ENCODE measurements at places on chromosomes 3 and 15.

DNA sequence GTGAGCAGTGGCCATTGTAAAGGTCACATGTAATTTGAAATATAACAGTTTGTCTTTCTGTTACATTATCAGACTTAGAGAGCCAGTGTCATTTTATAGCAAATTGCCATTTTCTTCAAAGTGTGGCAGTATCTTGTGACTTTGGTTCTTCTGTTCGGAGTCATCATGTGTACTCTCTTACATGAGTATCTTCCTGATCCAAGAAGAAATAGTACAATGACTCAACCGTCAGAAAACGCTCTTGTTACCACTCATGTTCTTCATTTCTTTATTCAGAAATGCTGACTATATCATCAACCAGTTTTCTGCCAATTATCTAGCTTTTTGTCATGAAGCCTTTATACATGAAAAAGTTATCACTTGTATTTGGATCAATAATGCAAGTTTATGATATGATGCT lies 93.6 kb upstream of the CGNL1 start:
- H3K4me3 ChIP-seq, result peak overlapping the region; percentile 69
- ATAC-seq, result no peak
- peaks cover 7% of the 10 kb centered on the region for H3K36me3 ChIP-seq
- H3K4me1 ChIP-seq, result peaks cover 85% of the 10 kb centered on the region
- H3K27me3 ChIP-seq, result no peaks in the 10 kb centered on the region

DNA sequence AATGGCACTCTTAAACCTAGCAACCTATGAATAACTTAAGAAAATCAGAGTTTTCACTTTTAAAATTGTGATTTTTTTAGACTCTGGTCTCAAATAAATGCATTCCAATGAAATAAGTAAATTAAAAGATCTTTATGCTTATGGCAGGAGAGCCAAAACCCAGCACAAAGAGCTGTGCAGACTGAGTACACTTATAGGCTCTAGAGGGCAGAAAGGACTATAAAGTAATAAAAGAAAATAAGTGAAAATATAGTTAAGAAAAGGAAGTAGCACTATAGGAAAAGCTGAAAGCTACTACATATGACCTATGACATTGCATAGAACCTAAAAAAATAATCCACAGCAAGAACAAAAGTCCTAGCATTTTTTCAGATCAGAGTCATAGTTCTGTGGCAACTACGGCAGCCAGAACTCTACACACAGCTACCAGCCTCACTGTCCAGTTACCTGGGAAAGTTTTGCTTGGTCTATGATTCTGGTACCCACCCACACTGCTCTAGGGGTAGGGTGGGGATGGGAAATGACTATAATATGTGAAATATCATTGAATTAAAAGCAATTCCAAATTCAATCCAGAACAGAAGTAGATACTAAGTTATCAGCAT lies 30.5 kb downstream of the CLASP2 start:
- peaks cover 15% of the 10 kb centered on the region for H3K36me3 ChIP-seq
- no peak for ATAC-seq
- no peak overlapping the region for H3K27ac ChIP-seq
- H3K4me3 ChIP-seq, result no peak overlapping the region
- H3K27me3 ChIP-seq, result no peaks in the 10 kb centered on the region
- H3K4me1 ChIP-seq, result no peaks in the 10 kb centered on the region

DNA sequence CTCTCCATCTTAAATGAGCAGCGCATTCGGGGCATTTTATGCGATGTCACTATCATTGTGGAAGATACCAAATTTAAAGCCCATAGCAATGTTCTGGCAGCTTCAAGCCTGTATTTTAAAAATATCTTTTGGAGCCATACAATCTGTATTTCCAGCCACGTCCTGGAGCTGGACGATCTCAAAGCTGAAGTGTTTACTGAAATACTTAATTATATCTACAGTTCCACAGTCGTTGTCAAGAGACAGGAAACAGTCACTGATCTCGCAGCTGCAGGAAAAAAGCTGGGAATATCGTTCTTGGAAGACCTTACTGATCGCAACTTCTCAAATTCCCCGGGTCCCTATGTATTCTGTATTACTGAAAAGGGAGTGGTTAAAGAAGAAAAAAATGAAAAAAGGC lies 44.4 kb upstream of the RASA2 start:
- H3K4me1 ChIP-seq, result peaks cover 39% of the 10 kb centered on the region
- H3K27me3 ChIP-seq, result no peaks in the 10 kb centered on the region
- peaks cover 58% of the 10 kb centered on the region for H3K36me3 ChIP-seq
- H3K4me3 ChIP-seq, result no peak overlapping the region
- peak overlapping the region; percentile 82 for H3K27ac ChIP-seq

DNA sequence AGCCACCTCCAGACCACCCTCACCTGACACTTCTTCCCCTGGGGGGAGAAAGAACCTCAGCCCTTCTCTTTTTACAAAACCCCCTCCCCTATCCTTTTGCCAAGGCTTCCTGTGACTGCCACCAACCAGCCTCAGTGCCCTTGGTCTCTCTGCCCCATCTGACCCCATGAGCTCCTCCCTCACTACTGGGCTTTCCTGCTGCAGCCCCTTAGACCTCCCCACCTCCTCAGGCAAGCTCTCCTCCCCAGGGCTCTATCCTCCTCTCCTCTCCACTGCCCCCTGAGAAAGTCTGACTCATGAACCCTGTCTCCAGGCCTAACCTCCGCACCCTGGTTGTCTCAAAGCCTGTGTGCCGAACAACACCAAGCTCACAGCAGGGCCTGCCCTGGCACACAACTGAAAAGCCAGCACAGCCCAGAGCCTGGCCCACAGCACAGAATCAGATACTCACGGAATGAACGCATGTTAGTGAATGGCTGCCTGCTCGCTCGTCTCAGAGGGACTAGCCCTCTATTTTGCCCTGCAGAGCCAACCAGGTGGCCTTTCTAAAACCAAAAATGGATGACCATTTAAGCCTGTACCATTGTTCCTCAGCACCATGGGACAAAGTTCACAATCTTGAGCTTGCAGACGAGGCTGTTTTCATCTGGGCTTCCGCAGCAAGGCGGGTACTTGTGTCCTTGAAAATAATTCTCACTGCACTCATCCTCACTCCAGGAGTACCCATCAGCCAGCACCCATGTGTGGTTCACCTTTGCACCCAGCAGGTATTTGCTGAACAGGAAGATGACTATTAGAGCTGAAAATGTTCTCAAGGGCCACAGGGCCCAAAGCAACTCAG lies 1.7 kb downstream of the CHDH start:
- peaks cover 10% of the 10 kb centered on the region for H3K27me3 ChIP-seq
- ATAC-seq, result peak; percentile 19
- H3K36me3 ChIP-seq, result peaks cover 23% of the 10 kb centered on the region
- H3K27ac ChIP-seq, result peak overlapping the region; percentile 80
- H3K4me3 ChIP-seq, result peak overlapping the region; percentile 66
- H3K4me1 ChIP-seq, result peaks cover 41% of the 10 kb centered on the region

DNA sequence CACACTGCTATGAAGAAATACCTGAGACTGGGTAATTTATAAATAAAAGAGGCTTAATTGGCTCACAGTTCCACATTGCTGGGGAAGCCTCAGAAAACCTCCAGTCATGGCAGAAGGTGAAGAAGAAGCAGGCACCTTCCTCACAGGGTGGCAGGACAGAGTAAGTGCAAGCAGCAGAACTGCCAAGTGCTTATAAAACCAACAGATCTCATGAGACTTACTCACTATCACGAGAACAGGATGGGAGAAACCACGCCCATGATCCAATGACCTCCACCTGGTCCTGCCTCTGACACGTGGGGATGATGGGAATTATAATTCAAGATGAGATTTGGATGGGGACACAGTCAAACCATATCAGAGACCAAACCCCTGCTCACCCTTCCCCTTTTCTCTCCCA lies 75.0 kb downstream of the TRIM69 start:
- H3K27ac ChIP-seq, result no peak overlapping the region
- no peak for ATAC-seq
- no peaks in the 10 kb centered on the region for H3K36me3 ChIP-seq
- no peak overlapping the region for H3K4me3 ChIP-seq

DNA sequence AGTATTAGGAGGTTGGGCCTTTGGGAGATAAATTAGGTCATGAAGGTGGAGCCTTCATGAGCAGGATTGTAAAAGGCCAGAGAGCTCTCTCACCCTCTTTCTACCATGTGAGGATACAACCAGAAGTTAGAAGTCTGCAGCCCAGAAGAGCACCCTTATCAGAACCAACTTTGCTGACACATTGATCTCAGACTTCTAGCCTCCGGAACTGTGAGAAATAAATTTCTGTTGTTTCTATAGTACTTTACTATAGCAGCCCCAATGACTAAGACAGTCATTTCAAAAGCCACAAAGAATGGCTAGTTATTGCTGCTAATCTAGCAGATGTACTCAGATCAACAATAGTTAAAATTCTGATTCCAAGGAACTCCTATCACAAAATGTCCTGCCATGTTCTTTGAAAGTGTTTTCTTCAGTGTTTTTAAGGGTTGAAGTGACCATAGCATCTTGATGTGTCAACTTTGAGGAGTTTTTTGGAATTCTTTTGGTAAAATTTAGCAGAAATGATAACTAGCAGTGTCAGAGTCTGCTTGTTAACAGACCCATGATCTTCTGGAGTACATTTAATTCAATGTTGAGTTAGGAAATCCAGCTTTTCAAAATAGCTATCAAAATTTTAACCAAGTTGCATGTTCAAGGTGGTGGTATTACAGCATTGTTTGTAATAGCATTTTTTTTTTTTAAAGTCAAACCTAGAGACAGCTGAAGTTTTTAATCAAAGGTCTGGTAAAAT lies 10.3 kb downstream of the DZIP3 start:
- H3K4me1 ChIP-seq, result peaks cover 45% of the 10 kb centered on the region
- no peaks in the 10 kb centered on the region for H3K27me3 ChIP-seq
- H3K27ac ChIP-seq, result no peak overlapping the region
- H3K36me3 ChIP-seq, result no peaks in the 10 kb centered on the region

DNA sequence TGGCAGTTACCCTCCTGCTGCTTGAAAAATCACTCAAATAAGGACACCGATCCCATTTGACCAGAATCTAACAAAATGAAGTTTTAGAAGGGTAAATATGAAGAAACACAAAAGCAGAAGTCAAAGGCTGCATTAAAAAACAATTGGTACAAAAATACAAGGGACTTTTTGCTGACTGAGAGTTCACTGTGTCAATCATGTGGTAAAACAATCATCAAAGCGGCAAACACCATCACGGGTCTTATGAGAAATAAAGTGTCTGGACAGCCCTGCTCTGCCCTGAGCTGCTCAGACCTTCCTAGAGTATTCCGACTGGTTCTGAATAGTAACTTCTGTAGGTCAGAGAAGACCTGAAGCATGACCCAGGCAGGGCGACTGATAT lies 137.2 kb upstream of the RAD18 start:
- no peak for ATAC-seq
- no peak overlapping the region for H3K4me3 ChIP-seq
- no peaks in the 10 kb centered on the region for H3K4me1 ChIP-seq
- H3K27ac ChIP-seq, result no peak overlapping the region
- H3K36me3 ChIP-seq, result no peaks in the 10 kb centered on the region

DNA sequence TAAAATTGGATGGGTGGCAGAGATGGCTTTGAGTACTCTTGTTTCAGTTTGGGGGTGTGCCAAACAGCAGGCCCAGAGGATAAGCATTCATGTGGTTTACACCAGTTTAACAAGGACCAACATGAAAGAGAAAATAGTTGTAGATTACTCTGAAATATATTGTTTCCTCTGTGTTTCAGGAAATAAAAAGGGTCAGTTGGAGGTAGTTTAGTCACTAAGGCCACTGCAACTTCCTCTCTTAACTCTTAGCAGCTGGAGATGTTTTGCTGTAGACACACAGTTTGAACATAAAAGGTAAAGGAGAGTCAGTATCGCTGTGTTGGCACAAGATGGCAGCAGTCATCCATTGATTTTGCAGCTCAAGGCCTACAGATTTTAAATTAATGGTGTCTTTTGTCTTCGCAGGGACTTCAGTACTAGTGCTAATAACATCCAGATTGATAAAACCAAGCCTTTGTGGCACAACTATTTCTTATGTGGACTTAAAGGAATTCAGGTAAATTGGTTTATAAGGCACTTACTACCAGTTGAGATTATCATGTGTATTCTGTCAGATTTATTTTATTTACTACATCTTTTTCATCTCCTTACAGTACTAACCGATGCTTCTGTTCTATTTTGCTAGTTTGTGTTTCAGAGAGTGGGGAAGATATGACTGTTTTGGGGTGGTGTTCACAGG lies 65.5 kb downstream of the GALK2 start:
- H3K4me3 ChIP-seq, result no peak overlapping the region
- peaks cover 19% of the 10 kb centered on the region for H3K4me1 ChIP-seq
- peaks cover 40% of the 10 kb centered on the region for H3K36me3 ChIP-seq
- H3K27ac ChIP-seq, result no peak overlapping the region
- peak; percentile 54 for ATAC-seq
- H3K27me3 ChIP-seq, result no peaks in the 10 kb centered on the region

- H3K36me3 ChIP-seq, result no peaks in the 10 kb centered on the region
- H3K27ac ChIP-seq, result no peak overlapping the region
- no peak for ATAC-seq
Observed at GRCh38 chr15:60223176-60223575, 174.6 kb downstream of the ANXA2 start.

- peaks cover 12% of the 10 kb centered on the region for H3K4me1 ChIP-seq
- no peak overlapping the region for H3K27ac ChIP-seq
- no peaks in the 10 kb centered on the region for H3K27me3 ChIP-seq
- no peak overlapping the region for H3K4me3 ChIP-seq
- no peak for ATAC-seq
- no peaks in the 10 kb centered on the region for H3K36me3 ChIP-seq
Observed at GRCh38 chr15:50256188-50257041, 9.1 kb downstream of the HDC start.

DNA sequence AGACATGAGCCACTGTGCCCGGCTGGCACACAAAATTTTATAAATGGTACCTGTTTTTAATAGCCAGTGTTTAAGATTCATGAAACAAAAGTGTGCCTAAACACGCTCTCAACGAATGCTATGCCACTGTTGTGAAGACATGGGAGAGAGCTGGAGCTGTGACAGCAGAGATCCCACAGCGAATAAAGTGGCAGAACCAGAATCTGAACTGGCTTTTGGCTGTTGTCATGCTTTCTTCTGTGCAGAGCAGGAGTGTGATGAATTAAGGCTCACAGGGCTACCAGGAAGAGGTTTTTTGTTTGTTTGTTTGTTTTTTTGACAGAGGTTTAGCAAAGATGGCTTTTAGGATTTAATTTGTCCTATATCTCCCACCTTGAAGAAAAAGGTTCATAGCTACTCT lies 14.5 kb downstream of the PTPRG start:
- no peak for ATAC-seq
- no peak overlapping the region for H3K27ac ChIP-seq
- no peaks in the 10 kb centered on the region for H3K27me3 ChIP-seq
- H3K36me3 ChIP-seq, result no peaks in the 10 kb centered on the region
- H3K4me1 ChIP-seq, result no peaks in the 10 kb centered on the region

DNA sequence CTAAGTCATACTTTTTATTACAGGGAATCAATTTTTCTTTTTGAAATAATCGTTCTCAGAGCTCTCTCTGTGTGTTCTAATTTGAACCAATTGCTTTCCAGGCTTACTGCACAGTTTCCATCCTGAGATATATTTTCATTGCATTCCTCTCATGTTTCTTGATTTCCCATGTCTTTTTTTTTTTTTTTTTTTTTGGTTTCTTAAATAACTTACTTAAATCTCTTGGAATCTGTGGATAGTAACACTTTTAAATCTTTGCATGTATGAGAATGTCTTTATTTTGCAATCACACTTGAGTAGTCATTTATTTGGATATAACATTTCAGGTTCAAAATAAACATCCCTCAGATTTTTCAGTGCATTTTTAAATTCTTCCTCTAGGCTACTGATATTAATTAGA lies 14.5 kb upstream of the ABTB1 start:
- ATAC-seq, result no peak
- no peak overlapping the region for H3K27ac ChIP-seq
- peaks cover 6% of the 10 kb centered on the region for H3K36me3 ChIP-seq
- no peaks in the 10 kb centered on the region for H3K27me3 ChIP-seq
- peaks cover under 1% of the 10 kb centered on the region for H3K4me1 ChIP-seq
- H3K4me3 ChIP-seq, result no peak overlapping the region

All from stimulated activated memory B cell treated with anti-CD40 and anti-IgM and Interleukin-4, amounts not matched to agents 10 μg/mL and 1 μg/mL and 100 μg/mL, for 72 hours (primary cell).